ENCODE measurements at places on chromosomes 13 and 19. TPM values are rescaled to one million over a fixed set of nuclear protein-coding genes. Genes with fewer than 3 reads are reported as not detected.

GRCh38 chr13:58728126-58728525, 1096.6 kb downstream of the PCDH17 start:
- DNase-seq: no peak

GRCh38 chr19:756236-756635, 5.3 kb downstream of the MISP start:
- DNase-seq: peak; percentile 54

DNA sequence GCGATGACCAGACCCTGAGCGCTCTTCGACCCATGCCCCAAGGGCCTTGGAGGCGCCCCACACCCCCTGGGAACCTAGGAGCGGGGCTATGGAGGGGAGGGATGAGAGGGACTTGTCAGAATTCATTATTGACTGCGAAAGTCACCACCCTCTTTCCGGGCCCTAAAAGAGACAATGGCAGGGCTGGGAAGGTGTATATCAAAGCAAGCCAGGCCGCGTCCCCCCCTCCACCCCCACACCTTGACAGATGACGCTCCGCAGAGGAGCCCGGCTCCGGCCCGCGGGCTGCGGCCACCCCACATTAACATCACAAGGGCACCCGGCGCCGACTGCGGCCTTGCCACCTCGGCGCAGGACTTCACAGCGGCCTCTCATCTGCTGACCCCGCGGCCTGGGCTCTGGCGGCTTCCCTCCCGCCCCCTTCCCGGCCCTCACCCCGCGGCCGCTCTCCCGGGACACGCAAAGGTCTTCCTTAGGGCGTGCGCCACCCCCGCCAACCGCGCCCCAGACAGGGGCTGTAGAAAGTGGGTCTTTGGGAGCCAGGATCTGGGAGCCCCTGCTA, 2.4 kb downstream of the CDX2 start:
- peak; percentile 82 for DNase-seq

DNA sequence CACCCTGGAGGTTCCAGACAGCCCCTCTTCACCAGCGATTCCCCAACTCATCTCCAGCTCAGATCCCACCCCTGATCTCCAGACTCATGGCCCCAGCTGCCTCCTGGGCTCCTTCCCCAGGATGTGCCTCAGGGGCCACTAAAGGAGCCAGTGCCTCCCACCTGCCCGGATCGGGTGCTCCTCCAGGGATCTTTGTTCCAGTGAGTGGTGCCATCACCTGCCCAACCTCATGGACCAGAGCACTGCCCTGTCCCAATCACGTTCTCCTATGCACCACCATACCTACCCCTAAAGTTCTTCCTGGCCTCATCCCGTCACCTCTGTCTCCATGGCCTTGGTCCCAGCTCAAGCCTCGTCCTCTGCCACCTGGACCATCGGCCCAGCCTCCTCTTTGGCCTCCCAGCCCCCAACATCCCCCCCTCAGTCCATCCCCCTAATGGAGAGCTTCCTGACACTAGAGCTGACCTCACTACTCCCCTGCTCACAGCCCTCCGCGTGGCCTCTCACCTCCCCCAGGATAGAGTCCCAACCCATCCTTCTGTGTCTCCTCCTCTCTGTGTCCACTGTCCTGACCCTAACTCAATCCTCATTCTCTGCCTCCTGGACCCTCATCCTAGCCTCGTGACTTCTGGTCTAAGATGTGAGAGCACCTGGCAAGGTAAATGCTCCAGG, 8.8 kb upstream of the GARIN5A start:
- DNase-seq: no peak

DNA sequence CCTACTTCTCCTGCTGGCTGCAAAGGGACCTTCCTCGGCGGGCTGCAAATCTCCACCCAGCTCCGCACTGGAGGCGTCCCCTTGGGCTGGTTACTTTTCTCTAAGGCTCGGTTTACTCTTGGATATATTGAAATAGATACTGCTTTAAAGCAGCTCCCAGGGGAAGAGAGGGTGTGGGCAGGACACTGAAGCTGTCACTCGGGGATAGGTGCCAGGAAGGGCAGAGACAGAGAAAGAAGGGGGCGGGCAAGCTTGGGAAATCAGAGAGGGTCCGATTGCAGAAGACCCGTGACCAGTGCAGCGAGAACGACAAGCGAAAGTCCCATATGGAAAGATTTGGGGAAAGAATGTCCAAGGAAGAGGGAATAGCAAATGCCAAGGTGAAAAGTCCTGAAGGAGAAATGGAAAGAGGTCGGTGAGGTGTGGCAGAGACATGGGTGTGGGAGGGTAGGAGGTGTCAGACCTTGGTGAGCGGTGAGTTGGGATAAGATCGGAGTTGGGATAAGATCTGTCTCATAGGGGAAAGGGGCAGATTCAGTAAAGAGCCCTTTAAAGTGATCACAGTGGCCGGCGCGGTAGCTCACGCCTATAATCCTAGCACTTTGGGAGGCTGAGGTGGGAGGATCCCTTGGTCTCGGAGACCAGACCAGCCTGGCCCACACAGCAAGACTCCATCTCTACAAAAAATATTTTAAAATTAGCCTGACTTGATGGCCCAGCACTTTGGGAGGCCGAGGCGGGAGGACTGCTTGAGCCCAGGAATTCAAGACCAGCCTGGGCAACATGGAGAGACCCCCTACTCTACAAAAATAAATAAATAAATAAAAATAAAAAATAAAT, 618 bp downstream of the THSD8 start:
- no peak for DNase-seq

DNA sequence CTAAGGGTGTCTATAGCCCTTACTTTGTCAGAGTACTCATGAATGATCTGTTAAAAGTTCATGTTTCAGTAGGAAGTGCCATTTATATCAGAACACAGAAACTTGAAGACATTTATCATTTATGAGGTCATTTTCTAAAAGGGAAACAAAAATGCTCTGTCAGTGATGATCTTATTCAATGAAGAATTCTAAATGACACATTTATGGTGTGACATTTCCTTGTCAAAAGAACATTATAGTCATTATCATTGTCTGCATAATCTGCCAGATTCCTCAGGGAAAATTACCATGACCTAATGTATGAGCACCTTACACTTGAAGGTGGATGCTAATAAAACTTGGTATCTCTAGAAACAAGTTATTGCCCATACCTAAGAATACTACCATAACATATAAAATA, 853.8 kb upstream of the SLITRK6 start:
- no peak for DNase-seq

- no peak for DNase-seq
Measured at GRCh38 chr13:75784003-75784402, 147.9 kb downstream of the LMO7 start.

DNA sequence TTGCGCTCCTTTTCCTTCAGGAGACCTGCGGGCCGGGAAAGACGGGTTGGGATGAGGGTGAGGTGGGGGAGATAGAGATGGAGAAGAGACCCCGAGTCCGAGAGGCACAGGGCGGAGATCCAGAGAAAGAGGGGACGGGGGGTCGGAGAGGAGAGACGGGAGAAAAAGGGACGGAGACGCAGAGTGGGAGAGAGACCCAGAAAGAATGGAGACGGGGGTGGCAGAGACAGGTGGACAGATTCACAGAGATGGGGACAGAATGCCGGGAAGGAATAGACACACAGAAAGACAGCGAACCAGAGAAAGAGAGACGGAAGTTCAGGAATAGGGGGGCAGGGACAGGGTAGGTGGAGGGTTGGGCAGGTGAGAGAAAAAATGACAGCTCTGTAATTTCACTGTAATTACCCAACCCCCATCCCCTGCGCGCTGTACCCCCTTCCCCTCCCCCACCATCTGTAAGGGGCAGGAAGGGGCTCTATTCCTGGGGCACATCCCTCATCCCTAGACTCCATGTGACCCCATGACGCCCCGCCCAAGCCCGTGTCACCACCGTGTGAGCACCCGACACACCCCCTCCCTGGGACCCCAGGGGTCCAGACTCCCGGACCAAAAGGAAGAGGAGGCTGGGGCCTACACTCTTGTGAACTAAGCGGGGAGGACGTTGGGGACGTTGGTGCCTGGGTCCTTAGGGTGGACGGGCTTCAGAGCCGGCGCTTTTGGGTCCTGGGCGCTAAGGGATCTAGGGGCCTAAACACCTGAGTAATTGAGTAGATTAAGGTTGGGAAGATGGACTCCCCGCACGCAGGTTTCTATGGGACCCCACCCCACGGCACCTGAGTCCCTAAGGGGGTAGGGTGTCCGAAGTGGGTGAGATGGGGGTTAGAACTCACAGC, 967 bp downstream of the DBP start:
- DNase-seq: peak; percentile 48

- DNase-seq: peak; percentile 94
Measured at GRCh38 chr19:58002384-58003173, at the start of gene ZNF606. TSS of gene ZNF606 (minus strand) at chr19:58002820. CDS start at chr19:58001319, 1,501 bp downstream.

DNA sequence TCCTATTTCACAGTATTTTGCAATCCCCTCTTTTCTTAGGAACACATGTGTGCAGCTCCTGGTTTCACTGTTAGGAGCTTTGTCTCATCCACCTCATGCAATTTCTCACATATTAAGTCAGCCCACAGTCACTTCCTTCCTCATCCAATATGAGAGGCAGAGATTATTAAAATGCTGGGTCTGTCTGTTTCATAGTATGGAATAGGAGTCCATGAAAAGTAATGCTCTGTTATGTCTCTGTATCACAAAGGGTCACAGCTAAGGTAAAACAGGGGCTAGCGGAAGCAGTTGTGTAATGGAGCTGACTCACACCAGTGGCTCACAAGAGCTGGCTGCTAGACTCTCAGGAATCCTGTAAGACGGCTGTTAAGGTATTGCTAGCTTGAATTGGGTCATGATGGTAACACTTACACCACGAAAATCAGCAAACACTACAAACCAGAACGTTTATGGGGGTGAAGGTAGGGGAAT, 216.5 kb downstream of the EFNB2 start:
- peak; percentile 27 for DNase-seq

- no peak for DNase-seq
Measured at GRCh38 chr19:27745978-27746542, 1466.9 kb downstream of the UQCRFS1 start.

GRCh38 chr13:69243366-69243765, 864.3 kb upstream of the ATXN8OS start:
- DNase-seq: no peak

GRCh38 chr13:80379245-80379644, 38.3 kb upstream of the SPRY2 start:
- no peak for DNase-seq

GRCh38 chr19:33390101-33390907, 16.8 kb downstream of the CEBPG start:
- DNase-seq: no peak

GRCh38 chr19:28500982-28501630, 711.8 kb downstream of the UQCRFS1 start:
- DNase-seq: no peak

DNA sequence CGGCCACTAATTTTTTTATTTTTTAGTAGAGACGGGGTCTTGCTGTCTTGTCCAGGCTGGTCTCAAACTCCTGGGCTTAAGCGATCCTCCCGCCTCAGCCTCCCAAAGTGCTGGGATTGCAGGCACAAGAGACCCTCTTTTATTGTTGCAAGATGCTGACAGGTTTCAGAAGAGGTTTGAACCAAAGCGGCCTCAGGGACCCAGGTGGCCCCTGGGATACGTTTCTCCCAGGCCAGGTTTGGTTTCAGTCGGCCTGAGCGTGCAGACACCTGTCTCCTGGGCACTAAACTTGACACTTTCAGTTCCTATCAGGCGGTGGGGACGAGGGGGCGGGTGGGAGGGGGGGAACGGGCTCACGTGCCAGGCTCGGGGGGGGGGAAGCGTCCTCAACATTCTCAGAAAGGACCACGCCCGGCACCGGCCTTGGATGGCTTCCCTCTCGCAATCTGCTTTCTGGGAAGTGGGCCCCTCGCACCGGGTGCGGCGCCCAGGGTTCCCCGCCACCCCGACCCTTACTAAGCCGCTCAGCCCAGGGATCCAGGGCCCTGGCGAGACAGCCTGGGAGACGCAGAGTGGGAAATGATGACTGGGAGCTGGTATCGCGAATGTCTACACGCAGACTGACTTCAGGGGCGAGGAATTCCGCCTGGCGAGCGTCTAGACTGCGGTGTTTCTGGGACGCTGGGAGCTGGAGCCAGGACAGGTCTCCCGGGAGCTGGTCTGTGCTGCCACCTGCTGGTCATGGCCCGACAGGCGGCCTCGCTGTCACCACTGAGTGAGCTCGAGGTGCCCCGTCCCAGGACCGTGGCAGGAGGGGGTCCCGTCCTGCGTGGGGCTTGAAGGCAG, 91.6 kb downstream of the GNG7 start:
- DNase-seq: peak; percentile 95

- DNase-seq: peak; percentile 47
Measured at GRCh38 chr19:45467115-45467455, 711 bp upstream of the FOSB start.

GRCh38 chr19:34888091-34888490, 38.6 kb upstream of the ZNF30 start:
- peak; percentile 26 for DNase-seq

DNA sequence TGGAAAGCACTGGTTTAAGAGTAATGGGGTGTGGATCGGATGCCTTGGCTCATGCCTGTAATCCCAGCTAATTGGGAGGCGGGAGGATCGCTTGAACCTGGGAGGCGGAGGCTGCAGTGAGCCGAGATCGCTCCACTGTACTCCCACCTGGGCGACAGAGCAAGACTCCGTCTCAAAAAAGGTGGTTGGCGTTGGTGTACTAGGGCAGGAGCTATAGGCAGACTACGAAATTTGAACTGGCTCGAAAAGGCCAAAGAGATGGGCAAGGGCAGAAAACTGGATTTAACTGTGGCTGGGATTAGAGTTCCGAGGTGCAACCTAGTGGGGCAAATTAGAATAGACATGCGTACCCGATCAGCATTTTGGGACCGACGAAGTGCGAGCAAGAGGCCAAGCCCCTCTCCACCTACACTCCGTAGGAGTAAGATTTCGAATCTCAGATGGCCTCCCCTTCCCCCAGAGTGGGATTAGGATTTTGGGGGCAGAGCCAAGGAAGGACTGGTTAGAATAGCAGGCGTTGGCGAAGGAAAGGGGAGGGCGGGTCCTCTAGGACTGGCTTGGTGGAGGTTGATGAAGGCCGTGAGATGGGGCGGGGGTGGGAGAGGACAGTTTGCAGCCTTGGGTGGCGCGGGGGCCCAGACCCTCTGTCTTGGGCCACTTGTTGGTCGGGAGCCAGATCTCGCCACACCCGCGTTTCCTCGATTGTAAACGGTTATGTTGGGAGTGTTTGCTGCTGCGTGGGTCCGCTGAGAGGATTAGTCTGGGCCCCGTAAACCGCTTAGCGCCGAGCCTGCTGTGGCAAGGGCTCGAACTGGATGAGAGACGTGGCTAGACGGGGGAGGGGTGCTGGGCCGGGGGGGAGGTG, 2.0 kb upstream of the INAFM1 start:
- DNase-seq: peak; percentile 50

Gene TMEM150B
- not detected for total RNA-seq

Gene CGB7
- total RNA-seq: 0.97 TPM

Gene ZNF433
- 2.0 TPM for total RNA-seq

Gene RUVBL2
- 222 TPM for total RNA-seq

Gene TNFAIP8L1
- 3.3 TPM for total RNA-seq

Gene UBE2L5
- not detected for total RNA-seq

Gene ADGRE1
- not detected for total RNA-seq

Gene LRRC8E
- 4.8 TPM for total RNA-seq

Gene CDADC1
- total RNA-seq: 1.3 TPM

Gene DEDD2
- 63.0 TPM for total RNA-seq

Gene KIR2DL3
- total RNA-seq: not detected

Gene TBXA2R
- 0.82 TPM for total RNA-seq

Gene NXNL1
- not detected for total RNA-seq

Gene OR7E24
- not detected for total RNA-seq

Gene RELB
- 13.1 TPM for total RNA-seq

Gene ZNF543
- total RNA-seq: 12.6 TPM

Measured in GM23338 (cell line).